ENCODE measurements at places on chromosomes 4 and X.

DNA sequence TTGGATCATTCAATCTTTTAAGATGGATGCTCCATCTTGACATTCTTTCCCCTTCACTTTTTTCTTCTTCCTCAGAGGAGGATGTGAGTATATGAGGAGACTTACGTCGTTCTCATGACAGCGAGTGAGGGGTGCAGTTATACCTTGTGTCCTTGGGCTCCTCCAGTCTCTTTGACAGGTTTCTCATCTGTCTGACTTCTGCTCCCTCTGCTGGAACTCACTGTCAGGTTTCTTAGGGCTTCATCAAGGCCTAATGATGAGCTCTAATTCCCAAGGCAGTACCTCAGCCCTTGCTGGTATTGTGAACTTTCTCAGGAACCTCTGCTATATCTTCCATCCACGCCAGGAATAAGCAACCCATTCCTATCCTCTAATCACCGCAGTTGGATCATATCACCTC lies 237.8 kb upstream of the ADGRL3 start:
- no peaks in the 10 kb centered on the region for H3K4me1 ChIP-seq
- peak; percentile 14 for DNase-seq
- peak overlapping the region; percentile 68 for H3K27ac ChIP-seq
- no peaks in the 10 kb centered on the region for H3K36me3 ChIP-seq

- no peak overlapping the region for H3K27ac ChIP-seq
- no peaks in the 10 kb centered on the region for H3K27me3 ChIP-seq
- peaks cover 5% of the 10 kb centered on the region for H3K4me1 ChIP-seq
- no peak for DNase-seq
- H3K36me3 ChIP-seq, result no peaks in the 10 kb centered on the region
- no peak overlapping the region for H3K4me3 ChIP-seq
Observed at GRCh38 chrX:115367951-115368350, 78.4 kb downstream of the LUZP4 start.

- H3K27me3 ChIP-seq, result no peaks in the 10 kb centered on the region
- no peak for DNase-seq
- H3K27ac ChIP-seq, result no peak overlapping the region
- no peak overlapping the region for H3K4me3 ChIP-seq
Observed at GRCh38 chrX:19785647-19786046, 101.8 kb downstream of the SH3KBP1 start.

DNA sequence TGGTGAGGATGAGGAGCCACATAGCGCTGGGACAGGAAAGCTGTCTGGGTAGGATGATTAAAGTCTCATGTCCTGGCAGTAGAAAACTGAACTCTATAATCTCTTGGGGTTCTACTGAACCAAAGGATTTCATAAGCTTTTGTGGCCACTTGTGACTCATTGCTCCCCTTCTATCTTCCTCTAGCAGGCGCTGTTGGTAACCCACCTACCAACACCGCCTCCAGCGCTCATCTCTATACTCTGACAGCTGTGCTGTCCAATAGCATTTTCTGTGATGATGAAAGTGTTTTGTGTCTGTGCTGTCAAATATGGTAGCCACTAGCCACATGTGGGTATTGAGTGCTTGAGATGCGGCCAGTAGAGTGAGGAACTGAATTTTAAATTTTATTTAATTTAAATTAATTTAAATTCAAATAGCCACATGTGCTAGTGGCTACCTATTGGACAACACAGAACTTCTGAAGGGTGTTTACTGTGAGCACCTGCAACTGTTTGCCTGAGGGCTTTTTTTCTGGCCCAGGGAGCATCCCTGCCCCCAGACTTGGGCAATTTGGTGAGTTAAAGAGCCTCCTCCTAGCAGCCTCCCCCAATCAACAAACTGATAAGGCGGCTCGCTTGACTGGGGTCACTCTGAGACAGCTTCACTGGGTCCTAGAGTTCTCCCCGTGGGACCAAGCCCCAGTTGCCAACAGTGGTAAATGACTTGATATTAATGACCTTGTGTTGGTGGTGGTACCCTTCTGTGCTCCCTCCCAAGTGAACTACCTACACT lies 169.2 kb upstream of the ATP6AP2 start:
- no peaks in the 10 kb centered on the region for H3K27me3 ChIP-seq
- peaks cover 9% of the 10 kb centered on the region for H3K4me1 ChIP-seq
- no peak overlapping the region for H3K4me3 ChIP-seq
- H3K36me3 ChIP-seq, result no peaks in the 10 kb centered on the region
- no peak overlapping the region for H3K27ac ChIP-seq

GRCh38 chr4:149831656-149832208 lies 16.1 kb upstream of the IQCM start:
- no peak overlapping the region for H3K4me3 ChIP-seq
- no peaks in the 10 kb centered on the region for H3K4me1 ChIP-seq
- no peaks in the 10 kb centered on the region for H3K27me3 ChIP-seq
- no peak for DNase-seq

- H3K27me3 ChIP-seq, result no peaks in the 10 kb centered on the region
- no peak for DNase-seq
- no peak overlapping the region for H3K27ac ChIP-seq
- H3K4me3 ChIP-seq, result no peak overlapping the region
- no peaks in the 10 kb centered on the region for H3K36me3 ChIP-seq
Observed at GRCh38 chr4:174358829-174359228, 75.1 kb downstream of the CEP44 start.

GRCh38 chrX:12811658-12812057 lies 20.4 kb downstream of the PRPS2 start:
- no peaks in the 10 kb centered on the region for H3K27me3 ChIP-seq
- no peak overlapping the region for H3K4me3 ChIP-seq
- no peak for DNase-seq
- peaks cover 6% of the 10 kb centered on the region for H3K4me1 ChIP-seq
- no peaks in the 10 kb centered on the region for H3K36me3 ChIP-seq

GRCh38 chr4:142203505-142203904 lies 567.1 kb downstream of the IL15 start:
- H3K36me3 ChIP-seq, result no peaks in the 10 kb centered on the region
- DNase-seq, result no peak
- no peak overlapping the region for H3K27ac ChIP-seq
- H3K4me3 ChIP-seq, result no peak overlapping the region
- no peaks in the 10 kb centered on the region for H3K27me3 ChIP-seq

GRCh38 chr4:111991163-111991562 lies 154.1 kb upstream of the FAM241A start:
- DNase-seq, result no peak
- no peak overlapping the region for H3K27ac ChIP-seq
- H3K36me3 ChIP-seq, result no peaks in the 10 kb centered on the region
- H3K27me3 ChIP-seq, result no peaks in the 10 kb centered on the region
- no peaks in the 10 kb centered on the region for H3K4me1 ChIP-seq

DNA sequence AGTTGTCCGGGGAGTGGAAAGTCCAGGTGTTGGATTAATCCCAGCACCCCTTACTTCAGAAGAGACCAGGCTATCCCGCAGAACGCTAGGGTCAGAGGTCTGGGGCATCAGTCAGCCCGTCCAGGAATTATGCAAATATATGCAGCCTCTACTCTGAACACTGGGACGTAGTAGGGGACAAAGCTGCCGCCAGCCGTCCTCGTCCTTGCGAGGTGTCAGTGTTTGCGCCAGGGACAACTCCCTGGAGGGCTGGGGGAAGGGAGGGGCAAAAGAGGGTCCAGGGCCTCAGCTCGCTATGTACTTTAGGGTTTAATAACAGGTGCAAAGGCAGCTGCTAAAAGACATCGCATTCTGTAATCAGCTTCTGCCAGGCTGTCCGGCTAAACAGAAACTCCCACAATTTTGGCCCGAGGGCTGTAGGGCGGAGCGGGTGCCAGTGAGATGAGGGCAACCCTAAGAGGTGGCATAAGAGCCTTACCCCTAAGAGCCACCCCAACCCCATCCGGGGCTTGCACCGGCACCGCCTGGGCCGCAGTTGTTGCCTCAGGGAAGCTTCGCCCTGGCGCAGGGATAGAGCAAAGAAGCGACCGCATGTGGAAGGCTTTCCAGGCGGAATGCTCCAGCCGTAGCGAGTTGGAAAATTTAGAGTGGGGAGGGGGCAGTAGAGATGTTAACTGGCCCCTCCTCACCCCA lies 8.4 kb downstream of the HAND2 start:
- DNase-seq, result no peak
- peaks cover 34% of the 10 kb centered on the region for H3K4me1 ChIP-seq
- H3K27ac ChIP-seq, result peak overlapping the region; percentile 97
- no peak overlapping the region for H3K4me3 ChIP-seq

- no peak overlapping the region for H3K27ac ChIP-seq
- H3K27me3 ChIP-seq, result no peaks in the 10 kb centered on the region
- DNase-seq, result no peak
Observed at GRCh38 chr4:183289688-183290087, 30.4 kb downstream of the CLDN22 start.

DNA sequence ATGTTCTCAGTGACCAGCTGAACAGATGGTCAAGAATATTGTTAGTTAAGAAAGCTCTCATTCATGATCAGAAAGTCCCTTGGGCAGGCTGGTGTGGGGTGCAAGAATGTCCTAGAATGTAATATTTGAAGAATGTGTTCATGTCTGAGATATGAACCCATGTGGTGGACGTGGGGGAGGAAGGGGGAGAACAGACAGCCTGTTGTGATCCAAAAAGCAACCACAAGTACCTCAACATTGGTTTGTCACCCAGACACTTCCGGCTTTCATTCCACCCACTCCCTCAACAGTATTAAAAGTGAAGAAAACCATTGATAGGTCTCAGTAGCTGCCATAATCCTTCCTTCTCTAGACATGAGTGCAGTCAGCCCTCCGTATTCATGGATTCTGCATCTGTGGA lies 82.2 kb downstream of the MAML3 start:
- peaks cover 20% of the 10 kb centered on the region for H3K4me1 ChIP-seq
- no peak overlapping the region for H3K4me3 ChIP-seq
- no peaks in the 10 kb centered on the region for H3K36me3 ChIP-seq
- H3K27ac ChIP-seq, result no peak overlapping the region
- peak; percentile 29 for DNase-seq
- no peaks in the 10 kb centered on the region for H3K27me3 ChIP-seq

- H3K27ac ChIP-seq, result no peak overlapping the region
- no peak overlapping the region for H3K4me3 ChIP-seq
- no peaks in the 10 kb centered on the region for H3K4me1 ChIP-seq
Observed at GRCh38 chr4:153440475-153440874, 25.7 kb upstream of the TMEM131L start.

GRCh38 chrX:154774622-154775021 lies 12.0 kb downstream of the DKC1 start:
- H3K4me3 ChIP-seq, result no peak overlapping the region
- no peak overlapping the region for H3K27ac ChIP-seq
- no peak for DNase-seq
- no peaks in the 10 kb centered on the region for H3K4me1 ChIP-seq
- peaks cover 52% of the 10 kb centered on the region for H3K36me3 ChIP-seq

GRCh38 chr4:141543706-141544105 lies 92.7 kb upstream of the IL15 start:
- H3K27me3 ChIP-seq, result no peaks in the 10 kb centered on the region
- no peaks in the 10 kb centered on the region for H3K4me1 ChIP-seq
- no peak for DNase-seq
- H3K27ac ChIP-seq, result no peak overlapping the region
- H3K4me3 ChIP-seq, result no peak overlapping the region

GRCh38 chr4:30744957-30745640 lies 24.9 kb downstream of the PCDH7 start:
- H3K4me3 ChIP-seq, result no peak overlapping the region
- no peak for DNase-seq
- no peaks in the 10 kb centered on the region for H3K27me3 ChIP-seq
- no peaks in the 10 kb centered on the region for H3K4me1 ChIP-seq
- H3K36me3 ChIP-seq, result no peaks in the 10 kb centered on the region
- no peak overlapping the region for H3K27ac ChIP-seq

GRCh38 chr4:121827853-121828252 lies 4.2 kb upstream of the CCNA2 start:
- H3K36me3 ChIP-seq, result peaks cover 3% of the 10 kb centered on the region
- DNase-seq, result peak; percentile 20
- H3K4me3 ChIP-seq, result no peak overlapping the region
- no peaks in the 10 kb centered on the region for H3K27me3 ChIP-seq
- H3K27ac ChIP-seq, result no peak overlapping the region

- H3K27me3 ChIP-seq, result no peaks in the 10 kb centered on the region
- H3K27ac ChIP-seq, result no peak overlapping the region
- H3K4me3 ChIP-seq, result no peak overlapping the region
- peaks cover 2% of the 10 kb centered on the region for H3K4me1 ChIP-seq
Observed at GRCh38 chr4:185504098-185505047, 30.9 kb downstream of the PDLIM3 start.

DNA sequence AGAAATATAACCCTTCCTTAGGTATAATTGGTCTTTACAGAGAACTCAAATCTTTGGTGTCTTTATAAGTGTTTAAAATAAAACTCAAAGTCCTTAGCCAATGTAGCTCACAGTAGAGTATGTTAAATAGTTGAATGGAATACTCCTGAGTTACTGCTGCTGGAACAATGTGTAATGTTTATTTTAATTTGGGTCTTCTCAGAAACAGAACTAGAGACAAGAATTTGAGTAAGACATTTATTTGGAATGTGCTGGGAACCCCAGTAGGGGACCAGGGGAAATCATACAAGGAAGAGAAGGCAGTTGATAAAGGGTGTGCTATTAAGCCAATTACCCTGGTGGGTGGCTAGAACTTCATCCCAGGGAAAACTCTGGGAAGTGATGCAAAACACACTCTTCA lies 240.4 kb upstream of the LDB2 start:
- H3K4me1 ChIP-seq, result no peaks in the 10 kb centered on the region
- DNase-seq, result no peak
- H3K36me3 ChIP-seq, result no peaks in the 10 kb centered on the region
- no peak overlapping the region for H3K27ac ChIP-seq
- no peak overlapping the region for H3K4me3 ChIP-seq

- no peaks in the 10 kb centered on the region for H3K4me1 ChIP-seq
- no peaks in the 10 kb centered on the region for H3K36me3 ChIP-seq
- H3K4me3 ChIP-seq, result no peak overlapping the region
- H3K27me3 ChIP-seq, result no peaks in the 10 kb centered on the region
- no peak overlapping the region for H3K27ac ChIP-seq
- DNase-seq, result no peak
Observed at GRCh38 chrX:107842715-107843400, 17.2 kb downstream of the MID2 start.

DNA sequence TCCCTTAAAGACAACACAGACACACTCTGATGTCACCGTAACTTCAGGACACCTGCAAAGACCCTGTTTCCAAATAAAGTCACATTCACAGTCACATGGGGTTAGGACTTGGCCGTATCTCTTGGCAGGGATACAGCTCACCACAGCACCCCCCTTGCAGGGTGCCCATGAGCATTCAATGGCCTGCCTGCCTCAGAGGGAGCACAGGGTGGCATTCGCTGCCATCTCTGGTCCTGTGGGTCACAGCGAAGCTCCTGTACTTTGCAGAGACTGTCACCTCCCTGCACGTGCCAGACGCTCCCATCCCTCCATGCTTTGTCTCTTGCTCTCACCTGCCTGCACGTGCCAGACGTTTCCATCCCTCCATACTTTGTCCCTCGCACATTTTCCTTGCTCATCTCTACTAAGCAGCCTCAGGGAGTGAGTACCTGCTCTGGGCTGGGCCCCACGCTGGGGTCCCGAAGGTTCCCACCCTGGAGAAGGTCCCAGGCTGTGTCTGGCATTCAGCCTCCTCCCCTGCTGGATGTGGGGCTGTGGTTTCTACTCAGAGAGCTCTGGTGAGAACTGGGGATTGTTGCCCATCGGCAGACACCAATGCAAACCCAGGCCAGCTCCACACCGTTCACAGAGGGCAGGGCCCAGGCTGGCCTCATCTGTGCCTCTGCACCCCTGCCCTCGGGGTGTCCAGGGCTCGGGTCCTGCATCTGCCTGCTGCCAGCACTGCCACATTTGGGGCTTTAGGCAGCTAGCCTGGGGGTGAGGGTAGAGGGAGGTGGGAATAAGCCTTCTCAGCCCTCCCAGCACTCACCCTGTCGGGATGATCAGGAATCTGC lies 15.8 kb downstream of the HTRA3 start:
- no peak for DNase-seq
- no peaks in the 10 kb centered on the region for H3K27me3 ChIP-seq
- no peak overlapping the region for H3K27ac ChIP-seq
- peaks cover 4% of the 10 kb centered on the region for H3K36me3 ChIP-seq
- H3K4me1 ChIP-seq, result peaks cover 5% of the 10 kb centered on the region
